ENCODE measurements at places on chromosomes 7 and 10.

GRCh38 chr10:92180399-92180798, 110.5 kb downstream of the CPEB3 start:
- DNase-seq: no peak

DNA sequence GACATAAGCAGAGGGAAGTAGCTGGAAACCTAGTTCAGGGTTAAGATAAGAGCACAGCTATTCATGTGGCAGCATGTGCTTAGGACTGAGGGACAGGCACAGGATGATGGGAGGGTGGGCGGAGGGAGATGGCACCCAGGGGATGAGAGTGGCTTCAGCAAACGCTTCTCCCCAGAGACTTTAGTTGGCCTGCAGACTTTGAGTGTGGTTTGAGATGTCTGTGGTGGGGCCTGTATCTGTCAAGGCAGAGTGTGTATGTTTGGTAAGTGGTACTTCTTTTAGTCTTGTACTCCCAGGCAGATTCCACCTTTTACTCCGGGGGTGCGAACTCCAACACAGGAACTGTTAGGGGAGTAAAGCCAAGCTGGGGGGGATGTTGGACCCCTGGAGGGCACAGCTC, 88.9 kb downstream of the WDFY4 start:
- no peak for DNase-seq

- DNase-seq: peak; percentile 73
Measured at GRCh38 chr7:149854611-149855360, 16.6 kb downstream of the ZNF862 start.

- DNase-seq: no peak
Measured at GRCh38 chr10:7306147-7306546, 104.7 kb downstream of the SFMBT2 start.
